ENCODE measurements at places on chromosomes 6 and 20. TPM values are rescaled to one million over a fixed set of nuclear protein-coding genes. Genes with fewer than 3 reads are reported as not detected.

DNA sequence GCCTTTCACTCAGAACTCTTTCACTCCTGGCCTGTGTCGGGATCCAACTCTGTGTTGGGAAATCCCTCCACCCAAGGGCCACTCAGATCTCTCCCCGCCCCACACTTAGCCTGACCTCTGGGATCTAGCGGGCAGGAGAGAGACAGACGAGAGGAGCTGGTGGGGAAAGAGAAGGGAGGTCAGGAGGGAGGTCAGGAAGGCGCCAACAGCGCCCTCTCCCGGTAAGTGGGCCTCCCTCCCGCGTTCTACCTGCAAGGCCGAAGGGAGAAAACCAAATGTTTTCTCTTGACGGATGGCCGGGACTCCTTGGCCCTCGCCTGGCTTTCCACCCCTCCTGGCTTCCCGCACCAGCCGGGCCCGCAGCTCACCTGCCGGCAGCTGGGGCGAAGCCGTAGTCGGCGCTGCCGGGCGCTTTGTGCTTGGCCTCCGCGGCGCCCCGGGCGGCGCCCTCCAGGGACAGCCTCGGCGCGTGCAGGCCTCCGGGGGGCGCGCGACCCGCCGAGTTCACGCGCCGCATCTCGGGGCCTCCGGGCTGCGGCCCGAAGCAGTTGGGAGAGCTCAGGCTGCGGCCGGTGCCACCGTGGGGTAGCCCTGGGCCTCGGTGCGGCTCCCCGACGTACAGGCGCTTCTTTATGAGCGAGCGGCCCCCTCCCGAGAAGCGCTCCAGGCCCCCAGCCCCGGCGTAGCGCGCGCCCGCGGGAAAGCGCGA lies 38.2 kb downstream of the C6orf132 start:
- DNase-seq, result no peak

- DNase-seq, result peak; percentile 39
Measured at GRCh38 chr6:87848616-87849015, 146.6 kb upstream of the AKIRIN2 start.

The EBF4 gene
- 3.6 TPM for total RNA-seq

The RWDD2A gene
- total RNA-seq, result 2.5 TPM

The AGER gene
- total RNA-seq, result 8.1 TPM

GRCh38 chr20:38790200-38791053 lies 15.1 kb upstream of the PPP1R16B start:
- no peak for DNase-seq

Data from mucosa of descending colon (tissue), 3 donors.